ENCODE measurements at places on chromosomes 16 and 17.
A peak's percentile ranks its signal among the peaks of the same experiment; 100 is the strongest.

GRCh38 chr16:16871196-16871595, 492.3 kb downstream of the NPIPA7 start:
- no peak for DNase-seq

- DNase-seq: no peak
Observed at GRCh38 chr17:33292201-33292980, 704 bp downstream of the ASIC2 start.

GRCh38 chr16:66250686-66251431, 115.6 kb upstream of the CDH5 start:
- no peak for DNase-seq

GRCh38 chr17:75573994-75574393, 13.6 kb upstream of the MYO15B start:
- no peak for DNase-seq

- no peak for DNase-seq
Observed at GRCh38 chr17:1074886-1075605, 78.1 kb downstream of the TIMM22 start.

DNA sequence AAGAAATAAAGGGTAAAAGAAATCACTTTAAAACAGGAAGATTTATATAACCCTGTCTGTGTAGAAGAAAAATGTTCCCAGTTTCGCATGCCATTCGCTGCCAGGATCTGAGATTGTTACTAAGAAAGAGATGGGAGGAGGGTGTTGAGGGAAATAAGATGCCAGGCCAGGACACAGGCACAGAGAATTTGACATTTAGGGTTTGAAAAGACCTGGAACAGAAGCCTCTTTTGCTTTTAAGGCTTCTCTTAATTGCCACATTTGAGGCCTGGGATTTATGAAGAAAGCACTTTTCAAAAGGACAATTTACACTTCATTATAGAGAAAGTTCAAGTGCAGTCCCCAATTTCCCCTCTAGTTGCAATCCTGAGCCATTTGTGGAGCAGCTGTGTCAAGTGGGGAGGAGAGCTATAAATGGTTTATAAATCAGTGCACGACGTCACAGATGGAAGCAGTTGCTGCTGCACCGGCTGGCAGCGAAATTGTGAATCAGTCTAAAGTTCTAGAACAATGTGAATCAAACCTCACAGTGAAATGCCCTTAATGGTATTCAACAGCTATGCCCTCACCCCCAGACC, 26.5 kb upstream of the C16orf87 start:
- no peak for DNase-seq

GRCh38 chr17:50565402-50566350, 5.2 kb downstream of the CACNA1G start:
- no peak for DNase-seq

DNA sequence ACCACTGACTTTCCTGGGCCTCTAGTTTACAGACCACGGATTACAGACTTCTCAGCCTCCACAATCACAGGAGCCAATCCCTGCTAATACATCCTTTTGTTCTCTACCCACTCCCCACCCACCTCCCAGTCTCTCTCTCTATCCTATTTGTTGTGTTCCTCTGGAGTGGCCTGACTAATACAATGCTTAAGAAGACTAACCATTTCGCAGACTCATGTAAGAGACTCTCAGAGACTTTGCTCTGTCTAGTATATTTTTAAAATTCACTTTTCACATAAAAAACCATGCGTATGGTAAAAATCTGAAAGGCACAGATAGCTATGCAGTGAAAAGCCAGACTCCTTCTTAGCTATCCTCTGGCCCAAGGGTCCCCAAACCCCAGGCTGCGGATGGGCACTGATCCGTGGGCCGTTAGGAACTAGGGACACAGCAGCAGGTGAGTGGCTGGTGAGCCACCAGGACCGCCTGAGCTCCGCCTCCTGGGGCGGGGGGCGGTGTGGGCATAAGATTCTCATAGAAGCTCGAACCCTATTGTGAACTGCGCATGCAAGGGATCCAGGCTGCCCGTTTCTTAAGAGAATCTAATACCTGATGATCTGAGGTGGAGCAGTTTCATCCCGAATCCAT, 7.6 kb downstream of the PIK3R6 start:
- DNase-seq: no peak

DNA sequence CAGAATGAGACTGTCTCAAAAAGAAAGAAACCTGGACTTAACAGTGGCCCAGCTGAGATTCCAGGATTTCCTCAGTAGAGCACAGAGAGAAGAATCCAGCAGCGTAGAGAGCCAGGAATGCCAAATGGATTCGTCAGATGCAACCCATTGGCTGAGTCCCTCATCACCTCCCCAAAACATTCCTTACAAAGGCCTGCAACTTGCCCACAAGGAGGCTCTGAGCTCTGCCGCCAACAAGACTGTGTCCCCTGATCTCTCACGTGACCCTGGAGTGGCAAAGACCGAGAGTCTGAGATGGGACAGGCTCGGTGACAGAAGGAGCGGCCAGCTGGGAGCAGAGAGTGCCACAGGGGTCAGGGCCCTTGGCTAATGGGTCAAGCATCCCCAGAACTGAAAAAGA, 6.9 kb upstream of the CHMP6 start:
- DNase-seq: no peak

GRCh38 chr17:66271512-66271911, 30.9 kb upstream of the PRKCA start:
- DNase-seq: no peak

GRCh38 chr17:73650140-73650539, 5.9 kb upstream of the SDK2 start:
- no peak for DNase-seq

- DNase-seq: no peak
Observed at GRCh38 chr16:77307426-77308162, 108.4 kb downstream of the SYCE1L start.

- DNase-seq: no peak
Observed at GRCh38 chr16:49022351-49022963, 259.2 kb downstream of the CBLN1 start.

- no peak for DNase-seq
Observed at GRCh38 chr16:46701615-46702014, 12.2 kb downstream of the ORC6 start.

- no peak for DNase-seq
Observed at GRCh38 chr16:4698321-4699045, 5.1 kb downstream of the NUDT16L1 start.

- DNase-seq: no peak
Observed at GRCh38 chr17:50420419-50421112, 5.5 kb upstream of the ACSF2 start.

DNA sequence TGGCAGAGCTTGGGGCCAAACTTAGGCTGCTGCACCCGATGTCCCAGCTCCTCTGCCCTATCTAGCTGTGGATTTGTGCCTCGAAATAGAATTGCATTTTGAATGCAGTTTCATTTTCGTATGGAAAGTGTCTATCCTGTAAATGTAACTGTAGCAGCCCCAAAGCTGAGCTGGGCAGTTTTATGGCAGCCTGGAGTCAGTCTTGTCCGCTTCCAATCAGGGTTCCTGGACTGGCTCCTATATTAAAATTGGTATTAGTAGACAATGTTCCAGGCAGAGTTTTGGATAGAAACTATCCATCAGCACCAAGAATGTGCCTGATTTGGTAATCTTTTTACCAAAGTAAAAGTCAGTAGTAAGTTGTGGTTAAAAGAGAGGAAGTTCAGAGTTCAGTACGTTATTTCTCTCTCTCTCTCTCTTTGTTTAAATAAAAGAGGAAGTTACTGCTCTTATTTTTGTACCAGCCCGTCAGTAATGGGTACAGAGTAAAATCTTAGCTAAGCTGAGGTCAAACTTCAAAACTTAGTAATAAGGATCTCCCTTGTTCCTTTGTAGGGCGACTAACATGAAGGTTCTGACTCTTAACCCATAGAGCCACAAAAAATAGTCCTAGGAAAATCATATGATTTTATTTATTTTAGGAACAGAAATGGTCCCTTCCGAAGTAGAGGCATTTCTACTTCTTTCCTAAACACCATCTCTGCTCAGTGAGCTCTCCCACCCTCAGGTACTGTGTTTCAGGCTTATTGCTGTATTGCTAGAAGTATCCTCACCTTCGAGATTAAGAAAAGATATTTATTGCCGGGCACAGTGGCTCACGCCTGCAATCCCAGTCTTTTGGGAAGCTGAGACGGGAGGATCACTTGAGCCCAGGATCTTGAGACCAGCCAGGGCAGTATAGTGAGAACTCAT, 28.0 kb downstream of the PRKCB start:
- no peak for DNase-seq

DNA sequence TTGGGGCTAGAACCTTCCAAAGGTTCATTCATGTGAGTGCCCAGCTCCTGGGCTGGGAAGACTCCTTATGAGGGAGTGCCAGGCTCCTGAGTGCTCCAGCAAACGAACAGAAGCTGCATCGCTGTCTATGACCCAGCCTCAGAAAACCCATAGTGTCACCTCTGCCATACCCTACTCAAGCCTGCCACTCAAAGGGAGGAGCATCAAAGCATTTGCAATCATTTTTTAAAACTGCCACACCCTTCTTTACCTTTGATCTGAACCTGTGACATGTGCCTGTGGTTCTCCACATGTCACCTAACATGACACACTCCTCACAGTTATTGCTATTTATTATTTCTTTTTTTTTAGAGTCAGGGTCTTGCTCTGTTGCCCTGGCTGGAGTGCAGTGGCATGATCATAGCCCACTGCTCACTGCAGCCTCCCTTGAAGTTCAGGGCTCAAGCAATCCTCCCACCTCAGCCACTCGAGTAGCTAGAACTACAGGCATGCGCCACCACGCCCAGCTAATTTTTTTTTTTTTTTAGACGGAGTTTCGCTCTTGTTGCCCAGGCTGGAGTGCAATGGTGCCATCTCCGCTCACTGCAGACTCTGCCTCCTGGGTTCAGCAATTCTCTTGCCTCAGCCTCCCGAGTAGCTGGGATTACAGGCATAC, 7.3 kb upstream of the KDM8 start:
- no peak for DNase-seq

DNA sequence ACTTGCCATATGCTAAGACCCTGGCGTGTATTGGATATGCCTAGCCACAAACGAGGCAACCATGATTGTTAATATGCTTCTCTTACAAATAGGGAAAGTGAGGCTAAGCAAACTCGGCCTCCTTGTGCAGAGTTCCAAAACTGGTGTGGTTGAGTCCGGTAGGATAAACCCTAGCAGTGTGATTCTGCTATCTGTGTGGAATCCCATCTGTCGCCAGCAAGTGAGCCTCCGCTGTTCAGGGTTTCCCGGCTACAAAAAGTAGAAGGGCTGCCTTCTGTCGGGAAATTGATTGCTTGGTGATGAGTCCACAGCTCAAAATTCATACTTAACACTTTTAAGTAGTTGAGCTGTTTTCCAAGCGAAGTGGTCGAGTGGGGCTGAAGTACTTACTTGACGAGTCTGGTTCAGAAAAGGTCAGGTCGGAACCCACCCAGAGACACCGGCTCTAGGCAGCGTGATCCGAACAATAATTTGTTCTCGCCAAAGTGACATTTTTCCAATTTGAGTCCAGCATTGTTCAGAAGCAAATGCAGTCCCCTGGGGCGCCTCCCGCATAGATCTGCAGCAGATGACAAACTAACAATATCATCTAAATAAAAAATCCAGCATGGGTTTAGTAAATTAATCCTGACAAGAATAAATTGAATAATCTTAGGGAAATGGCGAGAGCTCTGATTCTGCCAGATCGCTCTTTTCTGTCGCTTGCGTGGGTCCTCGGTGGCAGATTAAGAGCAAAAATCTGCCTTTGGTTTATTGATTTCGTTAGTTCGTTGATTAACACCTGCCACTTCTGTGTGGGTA, 686.7 kb upstream of the RBFOX1 start:
- no peak for DNase-seq

DNA sequence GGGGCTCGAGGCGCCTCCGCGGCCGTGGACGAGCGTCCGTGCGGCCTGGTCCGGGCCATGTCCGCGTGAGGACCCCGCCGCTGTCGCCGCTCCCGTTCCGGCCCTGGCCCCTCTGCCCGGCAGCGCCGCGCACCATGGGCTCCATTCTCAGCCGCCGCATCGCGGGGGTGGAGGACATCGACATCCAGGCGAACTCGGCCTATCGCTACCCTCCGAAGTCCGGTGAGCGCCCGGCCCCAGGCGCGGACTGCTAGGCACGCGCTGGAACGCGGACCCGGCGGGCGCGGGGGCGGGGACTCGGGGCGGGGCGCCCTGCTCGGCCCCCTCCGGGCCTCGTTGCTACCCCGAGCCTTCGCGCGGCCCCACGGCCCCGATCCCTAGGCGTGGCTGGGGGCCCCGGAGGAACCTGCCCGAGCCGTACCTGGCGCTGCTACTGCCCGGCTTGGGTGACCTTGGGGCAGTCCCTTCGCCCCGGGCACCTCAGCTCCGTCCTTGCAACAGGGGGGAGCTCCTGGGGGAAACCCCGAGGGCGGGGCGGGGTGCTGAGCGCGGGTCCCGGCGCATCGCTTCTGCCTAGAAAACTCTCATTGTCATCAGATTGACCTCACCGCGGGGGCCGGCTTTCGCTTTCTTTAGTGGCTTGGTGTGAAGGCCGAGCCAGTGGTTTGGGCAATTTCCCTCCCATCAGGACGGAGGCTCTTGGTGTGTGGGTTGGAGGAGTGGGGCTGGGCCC, 367 bp downstream of the MGRN1 start:
- DNase-seq: peak; percentile 59

DNA sequence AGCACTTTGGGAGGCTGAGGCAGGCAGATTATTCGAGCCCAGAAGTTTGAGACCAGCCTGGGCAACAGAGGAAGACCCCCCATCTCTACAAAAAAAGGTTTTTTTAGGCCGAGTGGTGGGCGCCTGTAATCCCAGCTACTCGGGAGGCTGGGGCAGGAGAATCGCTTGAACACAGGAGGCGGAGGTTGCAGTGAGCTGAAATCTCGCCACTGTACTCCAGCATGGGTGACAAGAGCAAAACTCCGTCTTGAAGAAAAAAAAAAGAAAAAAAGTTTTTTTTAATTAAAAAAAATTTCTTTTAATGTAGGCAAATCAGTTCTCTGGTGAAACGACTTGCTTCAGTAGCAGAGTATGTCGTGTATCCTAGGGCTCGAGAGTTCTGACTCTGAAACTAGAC, 10.9 kb downstream of the HSD3B7 start:
- DNase-seq: no peak

- DNase-seq: no peak
Observed at GRCh38 chr17:55734128-55734781, 11.6 kb upstream of the TMEM100 start.

DNA sequence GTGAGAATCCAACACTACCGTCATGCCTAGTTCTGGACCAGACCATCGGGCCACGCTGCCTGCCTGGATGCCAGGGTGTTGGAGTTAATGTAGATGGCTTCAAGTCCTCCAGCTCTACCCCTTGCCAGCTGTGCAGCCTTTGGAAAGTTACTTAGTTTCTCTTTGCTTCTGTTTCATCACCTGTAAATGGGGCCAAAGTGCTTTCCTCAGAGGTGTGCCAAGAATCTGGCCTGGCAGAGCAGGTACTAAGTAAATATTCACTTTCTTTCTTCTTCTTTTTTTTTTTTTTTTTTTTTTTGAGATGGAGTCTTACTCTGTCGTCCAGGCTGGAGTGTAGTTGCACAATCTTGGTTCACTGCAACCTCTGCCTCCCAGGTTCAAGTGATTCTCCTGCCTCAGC, 159.5 kb upstream of the RPL38 start:
- DNase-seq: no peak
